ENCODE measurements at places on chromosomes 7 and 10.

DNA sequence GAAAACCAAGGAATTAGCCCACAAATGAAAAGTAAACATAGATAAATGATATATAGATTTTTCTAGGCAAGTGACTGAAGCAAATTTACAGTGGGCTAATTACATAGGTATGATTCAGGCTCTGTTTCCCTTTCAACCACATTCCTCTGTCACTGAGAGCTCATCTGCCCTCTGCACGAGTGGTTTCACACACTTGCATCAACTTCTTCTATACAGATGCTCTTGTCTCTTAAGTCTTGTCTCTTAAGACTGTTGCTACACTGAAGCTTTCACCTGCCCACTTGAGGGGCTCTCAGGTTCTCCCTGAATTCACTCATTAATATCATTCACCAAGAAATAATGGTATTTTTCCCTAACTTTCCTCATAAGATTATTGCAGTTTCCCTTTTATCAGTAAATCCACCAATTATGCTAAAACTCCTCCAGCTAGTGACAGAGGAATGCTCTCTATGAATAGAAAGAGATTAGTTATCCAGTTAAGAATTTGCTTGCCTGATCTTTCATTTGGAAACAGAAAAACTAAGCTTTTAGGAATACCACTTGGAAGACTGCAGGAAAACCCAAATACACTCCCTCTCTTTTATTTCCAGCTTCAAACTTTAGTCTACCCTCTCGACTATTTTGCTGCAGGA lies 95.7 kb downstream of the ELAPOR2 start:
- DNase-seq: no peak

GRCh38 chr7:118252087-118252486 lies 27.6 kb downstream of the ANKRD7 start:
- no peak for DNase-seq

- no peak for DNase-seq
These were observed 45.7 kb downstream of the BPGM start for GRCh38 chr7:134692344-134692705.

GRCh38 chr10:128047991-128048818 lies 78.0 kb downstream of the MKI67 start:
- no peak for DNase-seq

Data from stimulated activated CD4-positive, alpha-beta T cell treated with anti-CD3 and anti-CD28 coated beads, Interleukin-15, amount 100 ng/mL, for 48 hours (primary cell).